ENCODE measurements at places on chromosomes 1 and 21. TPM values are rescaled to one million over a fixed set of nuclear protein-coding genes. Genes with fewer than 3 reads are reported as not detected.

The ZFP69 gene
- polyA plus RNA-seq: 1.2 TPM

The SPRR2F gene
- polyA plus RNA-seq: not detected

The B3GALT2 gene
- polyA plus RNA-seq: 1.1 TPM

The NBPF10 gene
- polyA plus RNA-seq: 0.86 TPM

The CLCA4 gene
- not detected for polyA plus RNA-seq

The SLC35A3 gene
- polyA plus RNA-seq: 6.8 TPM

The LCE2C gene
- not detected for polyA plus RNA-seq

The CRYBG2 gene
- not detected for polyA plus RNA-seq

DNA sequence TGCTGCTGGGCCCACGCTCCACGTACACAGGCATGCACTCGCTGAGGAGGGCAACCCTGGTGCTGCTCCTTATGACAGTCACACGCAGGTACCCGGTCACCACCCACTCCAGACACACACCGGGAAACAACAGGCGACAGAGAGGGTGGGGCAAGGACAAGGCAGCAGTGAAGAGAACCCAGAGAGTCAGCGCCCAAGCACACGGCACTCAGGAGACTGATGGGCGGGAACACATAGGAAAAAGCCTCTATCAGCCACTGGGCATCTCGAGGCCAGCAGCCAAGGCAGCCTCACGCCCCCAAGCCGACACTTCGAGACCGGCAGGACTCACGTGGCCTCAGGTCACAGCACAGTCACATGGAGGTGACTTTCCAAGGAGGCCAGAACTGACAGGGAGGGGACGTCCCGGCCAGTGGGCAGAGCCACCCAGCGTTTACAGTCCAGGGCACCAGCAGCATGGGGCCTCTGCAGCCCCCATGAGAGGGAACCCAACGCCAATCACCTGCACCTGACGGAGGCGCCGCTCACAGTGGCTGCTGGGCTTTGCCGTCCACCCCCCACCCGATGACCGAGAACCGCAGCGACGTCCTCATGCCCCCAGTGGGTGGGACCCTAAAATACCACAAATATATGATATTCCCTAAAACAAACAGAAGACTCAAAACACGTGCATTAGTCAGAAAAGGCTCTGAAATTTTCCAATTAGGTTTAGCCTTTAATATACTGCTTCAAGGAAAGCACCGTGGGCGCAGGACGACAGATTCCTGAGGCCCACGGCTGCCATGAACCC is 19.7 kb downstream of the PTTG1IP start:
- no peak for DNase-seq

GRCh38 chr1:35560256-35561225 is 2.9 kb downstream of the NCDN start:
- DNase-seq: no peak

GRCh38 chr1:204258213-204259115 is 44.7 kb upstream of the GOLT1A start:
- DNase-seq: peak; percentile 63

- DNase-seq: peak; percentile 6
Measured at GRCh38 chr21:29704719-29705118, 235.1 kb downstream of the GRIK1 start.

GRCh38 chr1:169202791-169203665 is 96.5 kb downstream of the ATP1B1 start:
- no peak for DNase-seq

GRCh38 chr1:174724219-174724618 is 275.5 kb upstream of the CACYBP start:
- no peak for DNase-seq

DNA sequence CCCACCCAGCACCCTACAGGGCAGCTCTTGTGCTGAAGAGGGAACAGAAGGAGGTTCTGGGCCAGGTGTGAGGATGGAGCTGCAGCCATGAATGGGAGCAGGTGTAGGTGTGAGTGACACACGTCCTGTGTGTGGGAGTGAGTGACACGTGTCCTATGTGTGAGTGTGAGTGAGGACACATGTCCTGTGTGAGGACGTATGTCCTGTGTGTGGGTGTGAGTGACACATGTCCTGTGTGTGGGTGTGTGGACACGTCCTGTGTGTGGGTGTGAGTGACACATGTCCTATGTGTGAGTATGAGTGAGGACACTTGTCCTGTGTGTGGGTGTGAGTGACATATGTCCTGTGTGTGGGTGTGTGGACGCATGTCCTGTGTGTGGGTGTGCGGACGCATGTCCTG is 26.4 kb downstream of the MEGF6 start:
- DNase-seq: no peak

- peak; percentile 37 for DNase-seq
Measured at GRCh38 chr1:94245747-94246438, 8.5 kb upstream of the ARHGAP29 start.

DNA sequence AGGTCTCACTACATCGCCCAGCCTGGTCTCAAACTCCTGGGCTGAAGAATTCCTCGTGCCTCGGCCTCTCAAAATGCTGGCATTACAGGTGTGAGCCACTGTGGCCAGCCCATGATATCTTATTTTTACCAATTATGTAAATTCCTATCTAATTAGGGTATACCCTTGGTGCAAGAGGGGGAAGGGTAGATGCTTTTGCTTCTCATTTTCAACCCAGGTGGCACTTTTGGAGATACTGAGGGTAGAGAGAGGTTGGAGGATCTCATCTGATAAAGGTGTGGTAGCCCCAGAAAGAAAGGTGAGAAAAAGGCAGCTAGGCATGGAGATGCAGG is 17.4 kb downstream of the ENSA start:
- no peak for DNase-seq

- DNase-seq: no peak
Measured at GRCh38 chr1:236288620-236288976, 6.8 kb upstream of the ERO1B start.

DNA sequence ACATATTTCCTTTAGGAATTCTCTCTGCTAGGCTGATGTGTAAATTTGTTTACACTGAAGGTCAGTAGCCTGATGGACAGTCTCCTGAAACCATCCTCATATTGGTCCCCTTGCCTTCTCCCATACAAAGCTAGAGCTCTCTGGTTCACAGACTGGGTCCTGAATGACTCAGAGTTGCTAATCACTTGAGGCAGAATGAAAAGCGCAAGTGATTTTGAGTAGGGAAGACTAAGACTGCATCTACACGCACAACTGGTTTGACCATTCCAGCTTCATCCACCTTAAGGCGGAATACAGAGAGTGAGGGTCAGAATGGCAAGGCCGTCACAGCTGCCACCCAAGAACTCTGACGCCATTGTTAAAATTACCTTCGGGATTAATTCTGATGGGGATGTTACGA is 70.2 kb upstream of the KIF26B start:
- DNase-seq: peak; percentile 49

DNA sequence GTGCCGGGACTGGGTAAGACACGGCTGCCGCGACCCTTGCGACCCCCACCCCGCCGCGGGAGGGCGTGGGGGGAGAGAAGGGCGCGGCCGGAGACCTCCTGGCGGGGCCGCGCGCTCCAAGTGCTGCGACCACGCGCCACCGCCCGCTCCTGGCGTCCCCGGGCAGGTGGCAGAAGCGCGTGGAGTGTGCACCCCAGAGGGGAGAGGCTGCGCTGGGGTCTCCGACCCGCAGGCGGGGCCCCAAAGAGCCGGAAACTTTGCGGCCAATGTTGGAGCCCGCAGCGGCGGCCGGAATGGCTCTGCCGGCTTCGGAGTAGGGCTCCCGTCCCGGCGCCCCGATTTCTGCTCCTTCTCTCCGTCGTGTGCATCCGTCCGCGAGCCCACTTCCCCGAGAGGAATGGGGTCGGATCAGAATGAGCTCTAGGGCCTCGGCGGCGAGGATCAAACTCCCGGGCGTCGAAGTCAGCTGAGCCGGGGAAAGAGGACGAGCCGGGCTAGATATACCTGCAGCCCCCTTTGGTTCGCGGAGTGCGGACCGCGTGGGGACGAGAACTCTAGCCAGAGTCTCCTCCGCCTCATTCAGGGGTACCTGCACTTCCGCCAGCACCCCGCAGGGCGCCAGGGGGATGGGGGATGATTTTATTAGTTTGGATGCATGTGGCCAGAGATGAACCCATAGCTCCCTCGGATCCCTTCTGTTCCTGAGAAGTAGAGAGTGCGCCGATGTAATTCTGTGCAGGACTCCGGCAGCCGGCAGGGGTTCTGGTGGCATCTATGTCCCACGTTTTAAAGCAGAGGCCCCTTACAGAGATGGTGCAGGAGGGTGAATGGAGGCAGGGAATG is 751 bp downstream of the STUM start:
- no peak for DNase-seq

GRCh38 chr21:36321325-36322082 is 1.5 kb downstream of the MORC3 start:
- peak; percentile 35 for DNase-seq

- DNase-seq: no peak
Measured at GRCh38 chr1:183646776-183647175, 6.3 kb downstream of the APOBEC4 start.

DNA sequence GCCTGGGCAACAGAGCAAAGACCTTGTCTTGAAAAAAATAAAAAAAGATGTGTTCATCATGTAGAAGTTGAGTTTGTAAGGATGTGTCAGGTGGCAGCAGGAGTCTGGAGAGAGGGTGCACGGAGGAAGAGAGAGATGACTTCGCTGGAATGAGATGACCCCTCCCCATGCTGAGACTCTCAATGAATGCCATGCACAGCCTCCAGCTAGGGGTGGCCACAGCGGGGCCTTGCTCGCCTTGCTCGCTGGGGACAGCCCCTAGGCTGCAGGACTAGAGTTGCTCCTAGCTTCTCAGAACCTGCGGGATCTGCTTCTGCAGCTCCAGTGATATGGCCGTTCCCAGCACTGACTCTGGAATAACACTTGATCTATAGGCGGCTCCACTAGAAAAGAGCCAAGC is 6.6 kb upstream of the C2CD2 start:
- no peak for DNase-seq

GRCh38 chr1:101905283-101905835 is 91.4 kb downstream of the OLFM3 start:
- DNase-seq: no peak

- DNase-seq: no peak
Measured at GRCh38 chr1:233107130-233107660, 156.8 kb downstream of the NTPCR start.

GRCh38 chr21:42616941-42617340 is 36.5 kb upstream of the PDE9A start:
- no peak for DNase-seq

DNA sequence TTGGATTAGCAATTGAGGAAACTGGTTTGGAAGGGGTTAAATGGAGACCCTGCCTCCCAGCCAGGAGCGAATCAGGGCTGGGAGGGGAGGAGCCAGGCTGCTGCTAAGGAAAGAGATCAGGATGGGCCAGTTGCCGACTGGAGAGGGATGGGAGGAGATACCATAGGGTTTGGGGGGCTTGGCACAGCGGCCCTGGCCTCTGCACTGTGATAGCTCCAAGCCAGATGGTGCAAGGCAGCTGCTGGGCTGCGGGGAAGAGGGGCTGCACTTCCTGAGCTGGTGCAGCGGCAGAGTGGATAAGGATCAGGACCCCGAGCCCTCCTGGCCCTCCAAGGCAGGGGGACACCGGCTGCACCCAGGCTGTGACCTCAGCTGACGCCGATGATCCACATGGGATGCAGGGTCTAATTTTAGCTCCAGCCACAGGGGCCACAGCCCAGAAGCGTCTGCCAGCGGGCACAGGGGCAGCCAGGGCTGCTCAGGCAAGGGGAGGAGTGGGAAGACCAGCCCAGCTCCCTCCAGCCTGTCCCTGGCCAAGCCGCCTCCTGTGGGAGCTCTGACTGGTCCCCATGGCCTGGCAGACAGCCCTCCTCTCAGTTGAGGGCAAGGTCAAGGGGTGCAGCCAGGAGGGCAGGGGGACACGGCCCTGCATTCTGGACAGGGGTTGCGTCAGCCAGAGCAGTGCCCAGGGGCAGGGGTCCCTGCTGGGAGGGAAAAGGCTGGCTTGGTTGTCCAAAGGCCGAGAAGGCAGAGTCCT is at the start of gene EXTL1:
TSS of gene EXTL1 (plus strand) at position 129 of the 757 bp plus-strand sequence. CDS start 872 bp downstream, outside the sequence.
- peak; percentile 63 for DNase-seq

DNA sequence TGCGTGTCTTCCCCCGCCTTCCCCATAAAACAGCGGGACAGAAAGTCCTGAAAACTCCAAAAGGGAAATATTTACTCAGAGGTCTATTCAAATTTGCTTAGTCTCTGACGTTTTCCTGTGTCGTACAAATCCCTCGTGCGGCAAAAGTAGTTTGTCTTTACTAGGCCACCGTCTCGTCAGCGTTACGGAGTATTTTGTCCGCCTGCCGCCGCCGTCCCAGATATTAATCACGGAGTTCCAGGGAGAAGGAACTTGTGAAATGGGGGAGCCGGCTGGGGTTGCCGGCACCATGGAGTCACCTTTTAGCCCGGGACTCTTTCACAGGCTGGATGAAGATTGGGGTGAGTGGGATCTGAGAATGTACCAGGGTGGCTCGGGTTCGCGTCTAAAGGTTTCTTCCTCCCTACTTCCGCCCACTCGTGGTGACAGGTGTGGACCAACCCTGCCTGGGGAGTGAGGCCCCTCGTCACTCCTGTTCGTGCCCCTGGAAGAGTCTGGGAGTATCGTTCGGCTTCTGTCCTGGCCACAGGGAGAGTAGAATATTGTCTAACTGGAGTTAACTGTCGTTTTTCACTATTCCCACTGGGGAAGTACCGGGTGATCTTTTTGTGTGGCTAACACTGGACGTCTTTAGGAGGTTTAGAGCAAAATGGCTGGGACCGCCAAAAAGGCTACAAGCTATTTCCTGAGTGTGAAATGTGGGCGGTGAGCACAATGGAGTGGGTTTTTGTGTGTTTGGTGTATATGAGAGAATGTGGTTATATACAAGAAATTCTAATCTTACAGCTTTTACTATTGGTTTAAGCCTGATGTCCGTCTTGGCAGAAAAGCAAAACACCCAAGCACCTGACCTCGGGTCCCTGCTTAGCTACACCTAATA is at the start of gene ATF6:
TSS of gene ATF6 (plus strand) at position 219 of the 880 bp plus-strand sequence. CDS start at position 260, 41 bp downstream.
- DNase-seq: peak; percentile 94

- no peak for DNase-seq
Measured at GRCh38 chr1:204367956-204368355, 8.2 kb upstream of the PLEKHA6 start.

- DNase-seq: no peak
Measured at GRCh38 chr1:242774256-242774655, 249.8 kb upstream of the PLD5 start.

DNA sequence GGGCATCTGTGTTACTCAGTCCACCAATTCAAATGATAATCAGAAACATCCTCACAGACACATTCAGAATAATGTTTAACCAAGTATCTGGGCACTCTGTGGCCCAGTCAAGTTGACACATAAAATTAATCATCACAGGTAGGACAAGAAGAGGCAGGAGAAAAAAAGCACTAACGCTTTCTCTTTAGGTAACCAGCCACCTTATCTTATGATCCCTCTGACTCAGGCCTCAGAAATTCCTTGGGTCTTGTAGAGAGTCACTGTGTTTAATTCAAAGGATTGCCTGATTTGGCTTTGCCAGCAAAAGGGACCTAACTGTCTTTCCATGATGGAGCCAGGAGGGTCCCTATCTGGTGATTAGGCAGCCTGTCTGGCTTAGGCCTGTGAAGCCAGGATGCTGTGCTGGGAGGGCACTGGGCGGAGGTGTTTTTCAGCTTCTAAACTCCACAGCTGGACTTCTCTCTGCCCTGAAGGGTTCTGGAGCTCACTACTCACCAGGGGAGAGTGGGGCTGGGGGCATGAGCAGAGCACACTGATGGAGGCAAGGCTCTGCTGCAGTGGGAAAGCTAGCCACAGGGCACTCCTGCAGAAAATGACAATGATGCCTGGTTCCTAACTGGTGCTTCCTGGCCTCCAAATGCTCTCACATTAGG is 36.4 kb upstream of the STUM start:
- no peak for DNase-seq

GRCh38 chr1:29415156-29415830 is 179.0 kb downstream of the PTPRU start:
- no peak for DNase-seq

- no peak for DNase-seq
Measured at GRCh38 chr1:8170059-8170835, 144.1 kb upstream of the ERRFI1 start.

GRCh38 chr1:109977225-109977624 is 7.3 kb upstream of the AHCYL1 start:
- DNase-seq: no peak

GRCh38 chr1:8097908-8098307 is 71.8 kb upstream of the ERRFI1 start:
- no peak for DNase-seq

All from IMR-90 (cell line).